ENCODE measurements at places on chromosomes 7 and 10.

- H3K27me3 ChIP-seq, result no peaks in the 10 kb centered on the region
- no peaks in the 10 kb centered on the region for H3K4me1 ChIP-seq
- H3K36me3 ChIP-seq, result no peaks in the 10 kb centered on the region
- DNase-seq, result no peak
- no peak overlapping the region for H3K27ac ChIP-seq
Measured at GRCh38 chr7:90626013-90626412, 29.9 kb downstream of the CDK14 start.

DNA sequence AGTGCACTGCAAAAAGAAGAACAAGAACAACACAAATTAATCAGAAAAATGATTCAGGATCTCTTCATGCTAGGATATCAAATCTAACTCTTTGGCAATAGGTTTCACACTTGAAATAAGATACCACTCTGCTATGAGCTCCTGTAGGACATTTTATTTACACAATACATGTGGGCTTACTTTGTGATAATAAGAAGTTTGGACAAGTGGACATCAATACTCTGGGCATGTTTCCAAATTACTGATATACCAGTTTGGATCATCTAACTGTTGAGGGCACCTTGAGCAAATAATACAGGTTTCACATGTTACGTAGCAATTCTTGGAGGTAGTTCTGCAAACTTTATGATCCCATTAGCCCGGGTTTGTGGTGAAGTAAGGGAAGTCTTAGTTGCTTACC is 59.8 kb downstream of the CPVL start:
- no peak overlapping the region for H3K4me3 ChIP-seq
- H3K27ac ChIP-seq, result no peak overlapping the region
- H3K27me3 ChIP-seq, result peaks cover 7% of the 10 kb centered on the region
- DNase-seq, result no peak
- peaks cover 31% of the 10 kb centered on the region for H3K4me1 ChIP-seq
- no peaks in the 10 kb centered on the region for H3K36me3 ChIP-seq

- H3K36me3 ChIP-seq, result no peaks in the 10 kb centered on the region
- no peak for DNase-seq
- H3K27me3 ChIP-seq, result no peaks in the 10 kb centered on the region
- H3K27ac ChIP-seq, result no peak overlapping the region
- H3K4me3 ChIP-seq, result no peak overlapping the region
- H3K4me1 ChIP-seq, result no peaks in the 10 kb centered on the region
Measured at GRCh38 chr10:105797234-105797890, 1156.3 kb downstream of the SORCS3 start.

- H3K4me3 ChIP-seq, result no peak overlapping the region
- H3K36me3 ChIP-seq, result no peaks in the 10 kb centered on the region
- no peak overlapping the region for H3K27ac ChIP-seq
- DNase-seq, result no peak
Measured at GRCh38 chr10:116490028-116490662, 55.6 kb upstream of the PNLIP start.

GRCh38 chr10:97140049-97140846 is 45.5 kb downstream of the SLIT1 start:
- peaks cover 12% of the 10 kb centered on the region for H3K27me3 ChIP-seq
- no peak overlapping the region for H3K27ac ChIP-seq
- H3K4me3 ChIP-seq, result no peak overlapping the region
- H3K36me3 ChIP-seq, result no peaks in the 10 kb centered on the region
- DNase-seq, result no peak

- H3K4me3 ChIP-seq, result no peak overlapping the region
- H3K27me3 ChIP-seq, result no peaks in the 10 kb centered on the region
- H3K27ac ChIP-seq, result no peak overlapping the region
- DNase-seq, result no peak
- no peaks in the 10 kb centered on the region for H3K4me1 ChIP-seq
Measured at GRCh38 chr10:109022417-109023049, 900.8 kb downstream of the XPNPEP1 start.

DNA sequence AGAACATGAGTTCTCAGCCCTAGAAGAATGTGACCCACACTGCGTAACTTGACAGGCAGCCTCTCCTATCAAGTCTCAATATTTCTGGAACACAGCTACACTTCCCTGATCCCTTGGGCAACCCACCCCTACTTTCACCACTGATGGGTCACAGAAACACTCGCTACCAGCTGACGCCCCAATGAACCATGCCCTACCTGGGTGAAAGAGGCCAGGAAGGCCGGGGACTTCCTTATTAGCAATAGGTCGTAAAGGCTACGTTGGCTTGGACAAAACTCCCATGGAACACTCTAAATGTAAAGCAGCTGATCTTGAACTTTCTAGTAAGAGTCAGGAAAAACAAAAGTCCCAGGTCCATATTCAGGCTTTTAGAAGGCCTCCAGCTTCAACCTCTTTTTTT is 202.3 kb upstream of the KCTD7 start:
- no peak overlapping the region for H3K4me3 ChIP-seq
- H3K27me3 ChIP-seq, result no peaks in the 10 kb centered on the region
- H3K27ac ChIP-seq, result no peak overlapping the region
- H3K4me1 ChIP-seq, result no peaks in the 10 kb centered on the region
- peaks cover 3% of the 10 kb centered on the region for H3K36me3 ChIP-seq

- no peak overlapping the region for H3K27ac ChIP-seq
- no peak overlapping the region for H3K4me3 ChIP-seq
- no peak for DNase-seq
- no peaks in the 10 kb centered on the region for H3K4me1 ChIP-seq
Measured at GRCh38 chr7:28685644-28686417, 272.3 kb downstream of the TRIL start.

DNA sequence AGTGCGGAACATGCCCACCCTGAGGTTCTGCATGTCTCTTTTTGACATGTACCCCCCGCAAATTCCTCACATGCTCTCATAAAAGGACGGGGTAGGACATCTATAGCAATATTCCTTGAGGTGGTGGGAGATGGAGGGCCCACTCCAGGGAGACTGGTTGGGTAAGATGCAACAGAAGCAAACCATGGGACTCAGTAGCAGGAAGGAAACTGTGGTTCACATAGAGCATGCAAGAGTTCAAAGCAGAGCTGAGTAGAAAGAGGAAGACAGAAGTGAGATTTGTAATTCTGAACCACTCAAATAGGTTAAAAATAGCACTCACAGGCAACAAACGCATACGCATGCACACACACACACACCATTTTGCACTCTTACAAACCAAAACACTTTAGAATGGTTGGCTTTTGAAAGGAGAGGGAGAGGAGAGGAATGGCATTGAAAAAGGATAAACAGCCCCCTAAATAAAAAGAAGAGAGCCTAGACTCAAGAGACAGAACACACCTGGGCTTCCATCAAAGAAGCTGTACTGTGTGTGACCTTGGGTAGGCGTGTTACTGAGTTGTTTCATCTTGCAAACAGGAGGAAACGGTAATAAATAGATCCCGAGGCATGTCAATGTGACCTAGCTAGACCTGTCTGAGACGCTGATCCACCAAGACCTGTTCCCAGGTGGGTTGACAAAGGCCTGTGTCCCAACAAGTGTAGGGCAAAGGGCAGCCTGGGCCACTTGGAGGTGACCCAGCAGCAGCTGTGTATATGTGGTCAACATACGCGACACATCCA is 77.6 kb upstream of the LRRC4 start:
- peaks cover under 1% of the 10 kb centered on the region for H3K36me3 ChIP-seq
- peaks cover 54% of the 10 kb centered on the region for H3K4me1 ChIP-seq
- peaks cover 14% of the 10 kb centered on the region for H3K27me3 ChIP-seq
- peak overlapping the region; percentile 67 for H3K4me3 ChIP-seq

- no peak overlapping the region for H3K27ac ChIP-seq
- DNase-seq, result no peak
- H3K36me3 ChIP-seq, result no peaks in the 10 kb centered on the region
- peaks cover 4% of the 10 kb centered on the region for H3K27me3 ChIP-seq
- H3K4me3 ChIP-seq, result no peak overlapping the region
Measured at GRCh38 chr7:2629746-2630681, 1.8 kb upstream of the TTYH3 start.

- no peak overlapping the region for H3K4me3 ChIP-seq
- no peaks in the 10 kb centered on the region for H3K4me1 ChIP-seq
- DNase-seq, result no peak
- H3K27me3 ChIP-seq, result no peaks in the 10 kb centered on the region
Measured at GRCh38 chr10:42112331-42113157, 525.8 kb downstream of the ZNF33B start.

DNA sequence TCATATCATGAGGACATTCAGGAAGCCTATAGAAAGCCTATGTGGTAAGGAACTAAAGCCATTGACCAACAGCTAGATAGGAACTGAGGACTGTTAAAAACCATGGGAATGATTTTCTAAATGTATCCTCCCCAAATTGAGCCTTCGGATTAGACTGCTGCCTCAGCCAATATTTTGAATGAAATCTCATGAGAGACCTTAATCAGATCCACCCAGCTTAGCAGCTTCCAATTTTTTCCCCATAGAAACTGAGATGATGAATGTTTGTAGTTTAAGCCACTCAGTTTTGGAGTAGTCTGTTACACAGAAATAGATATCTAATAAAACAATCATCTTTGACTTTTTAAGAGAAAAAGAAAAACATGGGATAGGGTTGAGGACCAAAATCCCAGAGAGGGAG is 292.0 kb downstream of the HPSE2 start:
- no peak overlapping the region for H3K4me3 ChIP-seq
- H3K27ac ChIP-seq, result no peak overlapping the region
- H3K36me3 ChIP-seq, result no peaks in the 10 kb centered on the region
- no peaks in the 10 kb centered on the region for H3K27me3 ChIP-seq
- DNase-seq, result no peak

- H3K27ac ChIP-seq, result no peak overlapping the region
- no peak overlapping the region for H3K4me3 ChIP-seq
- no peak for DNase-seq
Measured at GRCh38 chr7:104149822-104150221, 58.0 kb downstream of the ORC5 start.

DNA sequence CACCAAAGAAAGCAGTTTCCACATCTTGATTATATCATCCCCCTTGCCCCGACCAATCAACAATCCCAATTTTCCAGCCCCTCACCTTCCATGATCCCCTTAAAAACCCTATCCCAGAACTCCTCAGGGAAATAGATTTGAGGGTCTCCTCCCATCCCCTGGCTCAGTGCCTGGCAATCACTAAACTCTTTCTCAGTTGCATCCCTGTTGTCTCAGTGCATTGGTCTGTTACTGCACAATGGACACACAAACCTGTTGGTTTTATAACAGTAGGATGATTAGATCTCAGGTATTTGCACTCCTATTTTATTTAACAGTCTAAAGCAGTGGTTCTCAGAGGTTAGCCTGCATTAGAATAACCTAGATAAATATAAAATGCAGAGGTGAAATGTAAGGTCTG is 45.2 kb upstream of the RELN start:
- no peak overlapping the region for H3K27ac ChIP-seq
- no peak overlapping the region for H3K4me3 ChIP-seq
- no peaks in the 10 kb centered on the region for H3K36me3 ChIP-seq
- no peaks in the 10 kb centered on the region for H3K27me3 ChIP-seq
- no peaks in the 10 kb centered on the region for H3K4me1 ChIP-seq

GRCh38 chr7:40802497-40802896 is 667.7 kb downstream of the SUGCT start:
- H3K36me3 ChIP-seq, result no peaks in the 10 kb centered on the region
- no peak for DNase-seq
- no peak overlapping the region for H3K27ac ChIP-seq
- no peaks in the 10 kb centered on the region for H3K4me1 ChIP-seq
- H3K27me3 ChIP-seq, result no peaks in the 10 kb centered on the region

DNA sequence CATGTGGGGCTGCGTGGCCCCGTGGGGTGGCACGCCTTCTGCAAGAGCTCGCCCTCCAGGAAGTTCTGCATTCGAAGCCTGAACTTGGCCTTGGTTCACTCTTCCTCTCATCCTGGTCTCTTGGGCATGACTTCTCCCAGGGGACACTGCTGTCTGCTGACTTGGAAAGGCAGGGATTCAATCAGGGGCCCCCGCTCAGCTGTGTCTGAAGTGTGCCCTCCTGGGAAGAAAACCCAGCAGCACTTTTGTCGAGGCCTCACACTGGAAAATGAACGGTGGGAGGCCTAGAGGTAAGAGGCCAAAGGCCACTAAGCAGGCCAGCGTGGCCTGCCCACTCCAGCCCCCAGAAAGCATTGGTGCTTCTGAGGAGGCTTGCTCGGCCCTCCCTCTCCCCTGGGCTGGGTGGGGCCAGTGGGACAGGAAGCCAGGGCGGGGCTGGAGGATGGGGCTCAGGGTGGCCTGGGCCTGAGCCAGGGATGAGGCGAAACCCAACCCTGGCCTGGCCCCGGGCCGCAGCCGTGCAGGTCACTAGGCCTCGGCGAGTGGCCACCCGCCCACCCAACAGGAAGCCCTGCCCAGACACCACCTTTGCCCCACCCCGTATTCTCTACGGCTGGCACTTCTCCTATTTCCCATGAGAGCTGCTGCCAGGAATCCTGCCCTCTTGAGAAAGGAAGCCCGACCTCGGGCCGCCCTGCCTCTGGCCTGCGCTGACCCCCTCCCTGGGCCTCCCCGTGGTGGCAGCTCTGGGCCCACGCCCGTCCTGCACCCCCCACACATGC is 81.1 kb downstream of the ZMIZ1 start:
- peaks cover 48% of the 10 kb centered on the region for H3K4me1 ChIP-seq
- peak overlapping the region; percentile 29 for H3K27ac ChIP-seq
- peak; percentile 51 for DNase-seq
- H3K27me3 ChIP-seq, result no peaks in the 10 kb centered on the region

- H3K27ac ChIP-seq, result no peak overlapping the region
- DNase-seq, result no peak
- no peaks in the 10 kb centered on the region for H3K4me1 ChIP-seq
- H3K27me3 ChIP-seq, result no peaks in the 10 kb centered on the region
- H3K36me3 ChIP-seq, result no peaks in the 10 kb centered on the region
Measured at GRCh38 chr7:49119706-49120105, 195.4 kb downstream of the CDC14C start.

GRCh38 chr10:132644527-132645246 is 107.1 kb downstream of the INPP5A start:
- no peak overlapping the region for H3K4me3 ChIP-seq
- no peak overlapping the region for H3K27ac ChIP-seq
- no peak for DNase-seq
- H3K4me1 ChIP-seq, result no peaks in the 10 kb centered on the region
- no peaks in the 10 kb centered on the region for H3K27me3 ChIP-seq
- H3K36me3 ChIP-seq, result no peaks in the 10 kb centered on the region
